Amniotic epithelial cell (primary cell): ENCODE measurements at places on chromosomes 3 and 15.

- no peak for DNase-seq
These were observed 252.3 kb downstream of the OCA2 start for GRCh38 chr15:27846722-27847395.

DNA sequence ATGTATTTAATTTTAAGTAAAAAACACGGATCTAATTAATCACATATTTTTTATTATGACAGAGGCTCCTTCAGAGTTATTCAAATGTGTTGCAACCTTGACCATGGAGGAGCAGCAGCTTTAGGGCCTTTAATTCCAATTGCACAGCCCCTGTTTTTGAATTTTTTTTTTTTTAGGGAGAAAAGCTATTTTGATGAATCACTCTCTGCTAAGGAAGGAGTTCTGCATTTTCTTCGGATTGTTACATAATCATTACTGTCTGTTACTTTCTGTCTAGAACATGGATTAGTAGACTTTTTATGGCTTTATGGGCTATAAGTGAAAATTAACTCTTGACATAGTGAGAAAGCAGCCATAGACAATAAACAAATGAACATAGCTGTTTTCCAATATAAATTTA is 90.8 kb downstream of the MCTP2 start:
- DNase-seq: peak; percentile 79

DNA sequence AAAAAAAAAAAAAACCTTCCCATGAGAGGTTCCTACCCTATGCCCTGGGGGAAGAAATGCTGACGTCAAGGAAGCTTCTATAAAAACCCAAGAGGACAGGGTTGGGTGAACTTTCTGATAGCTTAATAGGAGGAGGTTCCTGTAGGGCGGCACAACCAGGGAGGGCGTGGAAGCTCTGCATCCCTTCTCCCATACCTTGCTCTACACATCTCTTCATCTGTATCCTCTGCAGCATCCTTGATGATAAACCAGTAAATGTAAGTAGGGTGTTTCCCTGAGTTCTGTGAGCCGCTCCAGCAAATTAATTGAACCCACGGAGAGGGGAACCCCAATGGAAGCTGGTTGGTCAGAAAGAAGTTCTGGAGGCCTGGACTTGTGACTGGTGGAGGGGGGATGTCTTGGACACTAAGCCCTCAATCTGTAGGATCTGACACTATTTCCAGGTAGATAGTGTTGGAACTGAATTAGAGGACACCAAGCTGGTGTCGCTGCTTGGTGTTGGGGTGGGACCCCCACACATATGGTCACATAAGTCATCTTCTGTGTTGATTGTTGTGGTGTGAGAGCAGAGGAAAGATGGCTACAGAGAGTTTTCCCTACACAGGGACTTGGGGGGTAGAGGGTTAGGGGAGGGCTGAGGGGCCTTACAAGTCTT is 91.5 kb downstream of the ST6GAL1 start:
- no peak for DNase-seq

GRCh38 chr3:140508550-140508949 is 169.3 kb upstream of the TRIM42 start:
- no peak for DNase-seq

- peak; percentile 92 for DNase-seq
These were observed 31.8 kb downstream of the IQGAP1 start for GRCh38 chr15:90419738-90420406.

DNA sequence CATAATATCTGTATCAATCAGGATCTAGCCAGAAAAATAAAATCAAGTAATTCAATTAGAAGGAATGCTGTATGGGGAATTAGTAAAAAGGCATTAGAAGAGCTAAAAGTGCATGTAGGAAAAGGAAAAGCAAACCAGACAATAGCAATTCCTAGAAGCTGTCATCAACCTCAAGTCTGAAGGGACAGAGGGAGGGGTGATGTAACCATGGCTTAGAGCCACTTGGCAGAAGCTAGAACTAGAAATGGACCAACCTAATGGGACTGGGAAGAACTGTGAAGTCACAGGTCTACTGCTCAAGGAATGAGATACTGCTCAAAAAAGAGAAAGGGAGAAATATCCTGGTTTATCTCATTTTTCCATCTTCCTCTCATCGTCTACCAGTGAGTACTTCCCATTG is 590.7 kb upstream of the SGO1 start:
- no peak for DNase-seq

GRCh38 chr3:114080201-114080600 is 23.7 kb downstream of the QTRT2 start:
- DNase-seq: no peak

- no peak for DNase-seq
These were observed 230.6 kb upstream of the CNTN3 start for GRCh38 chr3:74845081-74845480.

DNA sequence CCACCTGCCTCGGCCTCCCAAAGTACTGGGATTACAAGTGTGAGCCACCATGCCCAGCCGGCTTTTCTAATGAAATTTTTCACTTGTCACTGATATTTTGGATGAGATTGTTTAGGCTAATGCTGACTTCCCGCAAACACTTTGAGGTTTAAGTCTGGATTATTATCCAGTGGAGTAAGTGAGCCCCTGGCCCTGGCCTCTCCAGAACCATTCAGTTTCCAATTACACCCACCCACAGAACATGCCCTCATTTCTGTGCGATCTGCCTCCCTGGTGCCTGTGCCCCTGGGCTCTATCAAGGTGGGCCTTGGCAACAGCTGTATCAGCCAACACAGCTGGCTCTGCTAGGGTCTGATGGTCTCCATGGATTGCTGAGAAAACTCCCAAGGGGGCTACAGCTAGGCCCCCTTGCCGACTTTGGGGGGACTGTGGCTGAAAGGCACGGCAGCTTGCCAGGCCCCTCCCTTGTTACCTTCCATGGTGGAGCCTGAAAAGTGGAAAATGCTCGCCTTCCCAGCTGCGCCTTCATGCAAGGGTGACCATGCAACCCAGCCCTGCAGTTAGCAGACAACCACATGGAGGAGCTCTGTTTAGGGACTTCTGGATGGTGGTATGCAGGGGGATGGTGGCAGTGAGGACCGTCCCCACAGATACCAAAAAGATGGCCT is 288.9 kb downstream of the FAM43A start:
- DNase-seq: no peak

DNA sequence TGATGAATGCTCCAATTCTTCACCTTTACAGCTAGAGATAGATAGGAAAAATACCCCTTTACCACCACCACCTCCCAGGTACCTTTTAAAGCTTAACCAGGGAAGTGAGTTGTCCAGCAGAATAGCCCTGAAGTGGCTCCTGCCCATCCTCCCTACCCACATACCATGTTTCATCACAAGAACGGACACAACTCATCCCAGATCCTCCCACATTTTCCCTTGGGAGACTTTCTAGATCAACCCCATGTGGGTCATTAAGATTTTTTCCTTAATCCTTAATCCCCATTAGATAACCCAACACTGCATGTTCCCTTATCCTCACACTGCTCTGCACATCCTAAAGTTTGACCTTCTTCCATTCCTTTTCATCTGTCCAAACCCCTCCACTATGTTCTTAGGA is 69.3 kb downstream of the CHST2 start:
- DNase-seq: peak; percentile 52

GRCh38 chr3:46868287-46868686 is 5.0 kb upstream of the MYL3 start:
- no peak for DNase-seq

- peak; percentile 28 for DNase-seq
These were observed 892 bp downstream of the NMD3 start for GRCh38 chr3:161221806-161222600.

GRCh38 chr3:59381282-59381681 is 331.5 kb upstream of the CFAP20DC start:
- peak; percentile 29 for DNase-seq
